ENCODE measurements at places on chromosomes 1 and 21. TPM values are rescaled to one million over a fixed set of nuclear protein-coding genes. Genes with fewer than 3 reads are reported as not detected.

Gene ASCL5
- not detected for total RNA-seq

Gene LRRC47
- total RNA-seq = 42.2 TPM

Gene CCDC30
- total RNA-seq = 8.3 TPM

Gene ADGRB2
- 3.3 TPM for total RNA-seq

Gene OR2L3
- total RNA-seq = not detected

Gene TTC22
- total RNA-seq = 15.7 TPM

Gene PRKCZ
- 101 TPM for total RNA-seq

DNA sequence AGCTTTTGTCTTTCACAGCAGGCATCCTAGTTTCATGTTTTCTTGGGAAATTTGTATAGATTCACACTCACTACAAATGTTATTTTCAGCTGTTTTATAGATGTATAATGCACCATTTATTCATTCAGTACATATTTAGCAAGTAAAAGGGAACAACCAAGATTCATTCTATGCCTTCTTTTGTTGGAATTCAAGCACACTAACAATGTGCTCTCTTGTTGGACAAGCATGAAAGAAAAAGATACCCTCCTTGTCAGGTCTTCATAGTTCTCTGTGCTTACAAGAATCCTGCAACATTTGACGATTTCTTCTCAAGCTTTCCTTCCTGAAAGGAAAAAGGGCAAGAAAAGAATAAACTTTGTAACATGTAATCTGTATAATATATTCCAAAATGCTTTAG is 456.0 kb downstream of the USP25 start:
- no peak overlapping the region for H3K4me3 ChIP-seq
- DNase-seq = no peak
- no peaks in the 10 kb centered on the region for H3K4me1 ChIP-seq
- no peaks in the 10 kb centered on the region for H3K36me3 ChIP-seq
- no peak overlapping the region for H3K27ac ChIP-seq

- H3K4me3 ChIP-seq = no peak overlapping the region
- no peaks in the 10 kb centered on the region for H3K36me3 ChIP-seq
- H3K27ac ChIP-seq = peak overlapping the region; percentile 60
- DNase-seq = peak; percentile 55
- no peaks in the 10 kb centered on the region for H3K27me3 ChIP-seq
- no peaks in the 10 kb centered on the region for H3K4me1 ChIP-seq
These were observed 197.6 kb upstream of the DMRTA2 start for GRCh38 chr1:50620680-50621329.

DNA sequence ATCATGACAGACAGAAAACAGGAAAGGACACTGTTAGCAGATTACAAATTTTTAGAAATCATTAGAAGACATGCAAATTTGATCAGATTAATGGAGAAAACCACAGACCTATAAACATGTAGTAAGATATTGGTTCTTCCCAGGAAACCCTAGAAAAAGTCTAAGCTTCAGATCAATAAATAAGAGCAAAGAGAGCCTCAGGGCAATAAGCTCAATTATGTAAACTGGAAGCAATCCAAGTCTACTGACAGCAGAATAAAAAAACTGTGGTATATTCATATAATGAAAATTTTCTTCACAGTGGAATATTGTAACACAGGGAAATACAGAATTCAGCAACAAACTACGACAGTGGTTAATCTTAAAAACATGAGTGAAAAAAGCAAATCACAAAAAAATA is 36.3 kb downstream of the NRDC start:
- H3K27me3 ChIP-seq = no peaks in the 10 kb centered on the region
- no peaks in the 10 kb centered on the region for H3K36me3 ChIP-seq
- no peaks in the 10 kb centered on the region for H3K4me1 ChIP-seq
- H3K4me3 ChIP-seq = no peak overlapping the region

- no peaks in the 10 kb centered on the region for H3K27me3 ChIP-seq
- H3K4me1 ChIP-seq = no peaks in the 10 kb centered on the region
- H3K36me3 ChIP-seq = no peaks in the 10 kb centered on the region
- DNase-seq = no peak
- no peak overlapping the region for H3K27ac ChIP-seq
These were observed 27.3 kb downstream of the F3 start for GRCh38 chr1:94514095-94514727.

GRCh38 chr1:199167460-199167859 is 528.6 kb downstream of the PTPRC start:
- no peak overlapping the region for H3K4me3 ChIP-seq
- H3K27ac ChIP-seq = no peak overlapping the region
- no peaks in the 10 kb centered on the region for H3K36me3 ChIP-seq
- no peaks in the 10 kb centered on the region for H3K4me1 ChIP-seq

DNA sequence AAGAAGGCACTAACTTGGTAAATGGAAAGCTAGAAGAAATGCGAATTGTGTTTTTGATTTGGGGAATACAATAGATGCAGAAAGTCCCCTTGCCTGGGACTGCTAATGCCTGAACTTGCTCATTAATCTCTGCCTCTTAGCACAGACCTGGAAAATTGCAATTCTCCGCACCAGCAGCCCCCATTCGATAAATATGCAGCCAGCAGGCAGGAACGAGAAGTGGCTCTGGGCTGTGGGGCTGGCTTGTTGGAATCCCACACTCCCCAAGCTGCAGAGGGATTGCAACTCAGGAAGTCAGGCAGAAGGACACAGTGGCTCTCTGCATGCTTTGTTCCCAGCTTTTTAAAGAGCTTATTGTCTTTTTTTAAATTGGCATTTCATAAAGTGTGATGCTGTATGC is 51.3 kb downstream of the PCP4 start:
- H3K4me1 ChIP-seq = no peaks in the 10 kb centered on the region
- no peak overlapping the region for H3K27ac ChIP-seq
- no peak overlapping the region for H3K4me3 ChIP-seq
- H3K27me3 ChIP-seq = no peaks in the 10 kb centered on the region
- H3K36me3 ChIP-seq = no peaks in the 10 kb centered on the region

DNA sequence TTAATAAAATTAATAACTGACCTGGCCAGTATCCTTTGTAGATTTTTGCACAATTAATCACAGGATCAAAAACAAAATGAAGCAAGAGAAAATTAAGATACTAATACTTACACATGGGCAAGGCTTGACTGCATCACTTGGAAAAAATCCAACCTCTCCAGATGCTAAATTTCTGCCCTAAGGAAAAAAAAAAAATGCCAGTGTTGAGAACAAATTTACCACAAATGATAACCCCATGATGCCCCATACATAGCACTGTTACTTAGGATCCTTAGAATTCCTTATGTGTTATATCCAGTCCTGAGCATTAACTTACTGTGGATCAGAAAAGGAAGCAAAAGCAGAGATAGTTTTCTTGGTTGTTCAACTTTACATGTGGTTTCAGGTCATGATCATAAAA is 347.5 kb downstream of the VAV3 start:
- no peaks in the 10 kb centered on the region for H3K27me3 ChIP-seq
- DNase-seq = no peak
- no peak overlapping the region for H3K4me3 ChIP-seq
- H3K27ac ChIP-seq = no peak overlapping the region
- H3K4me1 ChIP-seq = no peaks in the 10 kb centered on the region

DNA sequence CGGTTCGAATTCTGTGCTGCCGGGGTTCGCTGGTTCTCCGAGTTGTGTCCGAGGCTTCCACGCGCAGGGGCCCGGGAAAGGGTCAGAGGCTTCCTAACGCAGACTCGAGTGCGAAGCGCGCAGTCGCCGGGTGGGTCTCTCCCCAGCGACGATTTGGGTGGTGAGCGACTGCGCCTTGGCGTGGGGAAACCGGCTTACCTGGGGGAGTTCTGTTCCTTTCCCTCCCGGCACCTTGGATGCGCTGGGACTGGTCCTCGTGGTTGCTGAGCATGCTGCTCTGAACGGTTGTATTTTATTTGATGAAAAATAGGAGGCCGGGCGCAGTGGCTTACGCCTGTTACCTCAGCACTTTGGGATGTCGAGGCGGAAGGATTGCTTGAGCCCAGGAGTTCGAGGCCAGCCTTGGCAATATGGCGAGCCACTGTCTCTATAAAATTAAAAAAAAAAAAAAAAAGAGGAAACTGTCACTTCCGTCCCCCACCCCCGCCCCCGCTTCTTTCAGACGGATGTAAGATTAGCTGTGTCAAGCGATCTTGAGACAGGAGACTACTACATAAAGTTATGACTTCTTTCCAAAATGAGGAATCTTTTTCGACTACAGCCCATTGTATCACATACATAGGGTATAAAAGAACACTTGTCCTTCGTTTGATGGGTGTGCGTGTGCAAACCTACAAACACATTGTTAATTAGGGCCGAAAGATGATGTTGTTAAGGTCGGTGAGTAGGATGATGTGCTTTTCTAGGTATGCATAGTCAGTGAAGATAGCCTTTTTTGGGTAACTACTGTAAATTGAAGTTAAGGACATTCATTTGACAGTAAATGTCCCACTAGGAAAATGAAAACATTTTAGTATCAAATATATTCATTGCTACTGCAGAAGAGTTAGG is at the start of gene CCDC18:
CCDC18 (plus strand) TSS at position 2 of the 891 bp plus-strand sequence. CDS start 2,638 bp downstream, outside the sequence.
- H3K4me1 ChIP-seq = peaks cover 10% of the 10 kb centered on the region
- H3K27me3 ChIP-seq = no peaks in the 10 kb centered on the region
- peak; percentile 72 for DNase-seq
- H3K27ac ChIP-seq = peak within 1 kb of the TSS; percentile 99
- H3K4me3 ChIP-seq = peak within 1 kb of the TSS; percentile 76

GRCh38 chr1:215418876-215419447 is 148.1 kb upstream of the KCTD3 start:
- H3K27me3 ChIP-seq = no peaks in the 10 kb centered on the region
- DNase-seq = no peak
- no peak overlapping the region for H3K27ac ChIP-seq
- H3K36me3 ChIP-seq = no peaks in the 10 kb centered on the region
- H3K4me3 ChIP-seq = no peak overlapping the region

DNA sequence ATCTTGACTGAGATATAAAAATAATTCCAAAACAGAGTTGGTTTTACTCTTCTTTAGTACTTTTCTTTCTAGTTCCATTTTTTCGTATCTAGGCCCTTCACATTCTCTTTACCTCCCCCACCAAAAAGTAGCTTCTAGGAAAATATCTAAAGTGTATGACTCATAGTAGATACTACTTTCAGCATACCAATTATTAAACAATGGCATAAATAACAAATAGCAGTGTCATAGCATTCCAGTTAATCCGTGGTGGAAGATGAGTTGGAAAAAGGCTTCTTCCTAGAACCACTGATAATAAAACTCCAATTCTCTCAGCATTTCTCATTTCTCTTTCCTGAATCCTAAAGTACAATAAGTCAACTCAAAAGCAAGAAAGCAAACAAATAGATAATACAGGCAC is 859.0 kb upstream of the B3GALT2 start:
- H3K36me3 ChIP-seq = no peaks in the 10 kb centered on the region
- no peaks in the 10 kb centered on the region for H3K27me3 ChIP-seq
- no peaks in the 10 kb centered on the region for H3K4me1 ChIP-seq
- no peak overlapping the region for H3K27ac ChIP-seq
- no peak for DNase-seq
- H3K4me3 ChIP-seq = no peak overlapping the region

- H3K36me3 ChIP-seq = no peaks in the 10 kb centered on the region
- no peak overlapping the region for H3K27ac ChIP-seq
- H3K4me1 ChIP-seq = no peaks in the 10 kb centered on the region
- no peaks in the 10 kb centered on the region for H3K27me3 ChIP-seq
- no peak overlapping the region for H3K4me3 ChIP-seq
- DNase-seq = no peak
These were observed 6.1 kb upstream of the PTBP2 start for GRCh38 chr1:96715482-96715881.

- H3K27me3 ChIP-seq = no peaks in the 10 kb centered on the region
- no peak overlapping the region for H3K4me3 ChIP-seq
- H3K4me1 ChIP-seq = no peaks in the 10 kb centered on the region
- H3K36me3 ChIP-seq = no peaks in the 10 kb centered on the region
- no peak for DNase-seq
These were observed 269.2 kb downstream of the SDCCAG8 start for GRCh38 chr1:243525085-243525487.

- H3K27me3 ChIP-seq = no peaks in the 10 kb centered on the region
- H3K36me3 ChIP-seq = peaks cover 86% of the 10 kb centered on the region
- no peak overlapping the region for H3K27ac ChIP-seq
- no peak for DNase-seq
These were observed 6.6 kb downstream of the SETD4 start for GRCh38 chr21:36053715-36054062.

DNA sequence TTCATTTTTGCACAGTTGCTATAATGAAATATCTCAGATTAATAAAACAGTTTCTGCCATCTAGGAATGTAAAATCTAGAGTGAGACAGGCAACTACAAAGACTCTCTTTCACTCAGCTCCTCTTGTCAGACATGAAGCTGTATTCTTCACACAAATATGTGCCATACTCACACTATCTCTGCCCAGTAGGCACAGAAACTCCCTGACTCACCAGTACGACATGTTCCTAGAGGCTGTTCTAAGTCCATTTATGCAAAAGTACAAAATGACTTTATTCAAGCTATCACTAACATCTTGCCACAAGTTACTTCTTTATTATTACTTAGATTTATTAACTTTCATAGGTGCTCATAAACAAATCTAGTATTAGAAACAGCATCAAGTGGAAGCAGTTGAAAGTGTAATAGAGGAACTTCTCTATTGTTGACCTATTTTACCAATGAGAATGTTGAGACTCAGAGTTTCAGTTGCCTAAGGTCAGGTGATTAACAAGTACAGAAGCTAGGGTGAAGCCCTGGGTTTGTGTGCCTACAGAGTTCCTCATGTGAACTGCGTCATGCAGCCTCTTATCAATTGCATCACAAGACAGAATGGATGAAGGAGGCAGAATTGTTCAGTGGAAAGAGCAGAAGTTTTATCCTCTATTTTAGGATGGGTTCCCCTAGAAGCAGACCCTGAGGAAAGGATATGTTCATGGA is 98.9 kb downstream of the RGS2 start:
- no peaks in the 10 kb centered on the region for H3K4me1 ChIP-seq
- H3K4me3 ChIP-seq = no peak overlapping the region
- no peaks in the 10 kb centered on the region for H3K27me3 ChIP-seq

- H3K27me3 ChIP-seq = peaks cover 31% of the 10 kb centered on the region
- H3K36me3 ChIP-seq = no peaks in the 10 kb centered on the region
- peaks cover 12% of the 10 kb centered on the region for H3K4me1 ChIP-seq
- no peak overlapping the region for H3K4me3 ChIP-seq
- no peak for DNase-seq
These were observed 1.8 kb upstream of the PGBD5 start for GRCh38 chr1:230427981-230428380.

GRCh38 chr1:20717452-20718342 is at the start of gene KIF17:
KIF17 (minus strand) TSS chr1:20718007; CDS start chr1:20717706, 301 bp downstream.
- H3K27ac ChIP-seq = no peak within 1 kb of the TSS
- H3K4me1 ChIP-seq = peaks cover 4% of the 10 kb centered on the region
- H3K36me3 ChIP-seq = no peaks in the 10 kb centered on the region
- peak; percentile 50 for DNase-seq
- H3K27me3 ChIP-seq = peaks cover 14% of the 10 kb centered on the region

GRCh38 chr21:24294171-24294570 is 1313.1 kb downstream of the MRPL39 start:
- DNase-seq = no peak
- H3K4me3 ChIP-seq = no peak overlapping the region
- H3K27ac ChIP-seq = no peak overlapping the region
- H3K4me1 ChIP-seq = no peaks in the 10 kb centered on the region
- H3K27me3 ChIP-seq = no peaks in the 10 kb centered on the region

- H3K4me3 ChIP-seq = no peak overlapping the region
- no peaks in the 10 kb centered on the region for H3K36me3 ChIP-seq
- no peak overlapping the region for H3K27ac ChIP-seq
- DNase-seq = no peak
- H3K27me3 ChIP-seq = no peaks in the 10 kb centered on the region
These were observed 6.8 kb upstream of the PUM1 start for GRCh38 chr1:31072304-31072746.

GRCh38 chr1:10472220-10473144 is at the start of gene DFFA:
DFFA (minus strand) TSS chr1:10472529; CDS start chr1:10472458, 71 bp downstream.
- peak; percentile 97 for DNase-seq
- peaks cover 18% of the 10 kb centered on the region for H3K36me3 ChIP-seq
- H3K27me3 ChIP-seq = no peaks in the 10 kb centered on the region
- peak within 1 kb of the TSS; percentile 95 for H3K4me3 ChIP-seq

Data from Peyer's patch (tissue), 4 donors.